NCI-H1930 (cell line): ENCODE measurements at places on chromosomes 16 and 17.

DNA sequence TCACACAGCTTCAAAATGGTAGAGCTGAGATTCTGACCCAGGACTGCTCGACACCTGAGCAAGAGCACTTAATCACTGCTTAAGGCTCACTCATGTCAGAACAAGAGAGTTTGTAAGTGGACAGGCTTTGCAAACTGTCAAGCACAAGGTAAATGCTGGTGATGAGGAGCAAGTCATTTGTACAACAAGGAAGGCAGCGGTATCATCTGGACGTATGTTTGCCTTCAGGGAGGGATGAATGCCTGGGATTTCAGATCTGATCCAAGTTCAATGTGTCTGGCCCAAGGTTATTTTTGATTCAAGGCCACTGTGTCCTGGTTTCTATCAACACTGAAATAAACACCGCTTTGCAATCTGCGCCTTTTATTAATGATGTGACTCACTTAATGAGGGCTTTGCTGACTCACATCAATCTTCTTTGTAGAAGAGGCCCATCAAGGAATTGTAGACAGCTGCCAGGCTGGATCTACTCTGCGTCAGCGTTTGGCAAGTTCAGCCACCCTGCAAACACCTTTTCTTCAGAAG is 174.4 kb upstream of the HS3ST3A1 start:
- DNase-seq: no peak

GRCh38 chr16:23509441-23509754 is 896 bp downstream of the GGA2 start:
- DNase-seq: no peak

GRCh38 chr16:30659507-30660423 is 1.5 kb downstream of the FBRS start:
- DNase-seq: no peak

GRCh38 chr17:31163091-31163781 is 68.5 kb downstream of the NF1 start:
- DNase-seq: no peak

DNA sequence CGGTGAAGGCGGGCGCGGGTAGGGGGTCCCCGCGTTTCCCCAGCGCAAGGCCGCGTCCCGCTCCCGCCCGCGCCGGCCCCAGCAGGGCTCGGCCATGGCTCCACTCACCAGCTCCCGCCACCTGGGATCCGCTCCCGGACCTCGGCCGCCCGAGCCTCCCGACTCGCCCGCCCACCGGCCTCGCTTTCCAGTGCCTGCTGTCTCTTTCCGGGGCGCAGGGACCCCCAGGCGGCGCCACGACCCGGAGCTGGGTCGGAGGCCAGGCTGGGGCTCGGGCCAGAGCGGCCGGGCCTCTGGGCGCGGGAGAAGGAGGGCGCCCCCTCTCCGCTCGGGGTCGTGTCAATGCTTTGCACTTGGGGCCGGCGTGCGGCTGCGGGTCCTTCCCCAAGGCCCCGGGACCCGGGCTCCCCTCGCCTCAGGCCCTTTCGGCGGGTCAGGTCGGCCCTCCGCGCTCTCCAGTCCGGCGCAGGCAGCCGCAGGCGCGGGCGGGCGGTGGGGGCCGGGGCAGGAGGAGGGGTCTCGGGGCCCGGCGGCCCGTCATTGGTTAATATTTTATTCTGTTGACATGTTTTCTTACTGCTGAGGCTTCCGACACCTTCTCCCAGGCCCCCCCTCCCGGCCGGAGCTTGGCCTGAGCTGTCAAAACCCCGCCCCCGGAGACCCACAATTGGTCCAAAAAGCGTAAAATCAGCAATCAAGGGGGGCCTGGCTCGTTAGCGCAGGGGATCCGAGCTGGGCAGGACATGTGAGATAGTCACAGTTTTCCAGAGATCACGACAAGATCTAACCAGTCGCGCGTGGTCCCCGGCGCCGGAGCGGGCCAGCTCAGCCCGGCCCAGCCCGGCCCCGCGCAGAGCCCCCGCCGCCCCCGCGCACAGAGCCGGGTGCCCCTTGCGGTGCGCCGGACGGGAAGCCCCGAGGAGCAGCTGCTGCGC is at the start of gene TBX2:
Gene TBX2 (plus strand): TSS at position 713 of the 935 bp plus-strand sequence. CDS start 334 bp downstream, outside the sequence.
- DNase-seq: peak; percentile 88

DNA sequence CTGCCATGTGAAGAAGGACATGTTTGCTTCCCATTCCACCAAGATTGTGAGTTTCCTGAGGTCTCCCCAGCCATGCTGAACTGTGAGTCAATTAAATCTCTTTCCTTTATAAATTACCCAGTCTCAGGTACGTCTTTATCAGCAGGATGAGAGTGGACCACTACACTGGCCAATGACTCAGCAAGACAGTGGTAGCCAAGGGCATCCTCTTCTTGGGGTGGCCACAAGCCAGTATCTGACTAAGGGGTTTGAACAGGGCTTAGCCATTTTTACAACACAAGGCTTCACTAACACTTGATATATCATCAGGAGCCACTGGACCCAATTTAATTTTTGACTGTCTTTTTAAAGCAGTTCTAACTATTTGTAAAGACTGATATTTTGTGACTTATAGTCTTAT is 21.1 kb upstream of the KRT24 start:
- DNase-seq: no peak

DNA sequence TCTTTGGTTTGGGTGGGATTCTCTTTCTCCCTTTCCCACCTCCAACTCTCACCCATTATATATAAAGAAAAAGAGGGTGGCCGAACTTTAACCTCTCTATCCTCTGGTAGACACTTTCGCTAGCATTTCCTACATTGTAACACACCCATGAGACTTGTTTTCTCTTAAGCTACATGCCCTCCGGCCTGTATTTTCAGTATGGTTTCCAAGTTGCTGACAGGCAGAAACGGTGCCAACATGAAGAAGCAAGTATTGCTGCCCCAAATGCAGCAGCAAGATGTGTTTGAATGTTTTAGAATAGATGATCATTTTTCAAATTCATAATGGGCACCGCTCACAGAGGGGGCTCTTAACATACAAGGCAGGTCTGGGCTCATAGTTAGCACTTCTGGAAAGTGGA is 18.7 kb upstream of the CYB5B start:
- no peak for DNase-seq

- DNase-seq: no peak
These were observed 3.5 kb upstream of the MTHFSD start for GRCh38 chr16:86558355-86559193.

GRCh38 chr17:21089933-21090901 is 36.5 kb upstream of the DHRS7B start:
- DNase-seq: no peak

GRCh38 chr17:1007310-1008007 is 10.5 kb downstream of the TIMM22 start:
- no peak for DNase-seq

DNA sequence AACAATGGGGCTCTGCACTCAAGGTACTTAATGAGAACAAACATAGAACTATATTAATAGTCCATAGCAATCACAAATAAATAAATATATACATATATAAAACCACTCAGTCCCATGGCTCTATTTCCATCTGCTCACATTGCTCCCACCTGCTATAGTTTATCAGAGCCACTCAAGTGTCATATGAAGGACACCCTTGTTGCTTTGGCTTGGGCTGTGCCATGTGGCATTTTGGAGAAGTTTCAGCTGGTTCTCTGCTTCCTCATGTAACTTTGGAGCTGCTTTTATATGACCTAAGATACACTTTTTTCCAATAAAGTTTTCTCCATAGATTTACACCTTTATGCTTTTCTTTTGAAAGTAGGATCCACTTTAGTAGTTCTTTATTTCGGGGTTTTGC is 126.4 kb downstream of the KCNJ2 start:
- no peak for DNase-seq
